ENCODE measurements at places on chromosomes 5 and 9.

DNA sequence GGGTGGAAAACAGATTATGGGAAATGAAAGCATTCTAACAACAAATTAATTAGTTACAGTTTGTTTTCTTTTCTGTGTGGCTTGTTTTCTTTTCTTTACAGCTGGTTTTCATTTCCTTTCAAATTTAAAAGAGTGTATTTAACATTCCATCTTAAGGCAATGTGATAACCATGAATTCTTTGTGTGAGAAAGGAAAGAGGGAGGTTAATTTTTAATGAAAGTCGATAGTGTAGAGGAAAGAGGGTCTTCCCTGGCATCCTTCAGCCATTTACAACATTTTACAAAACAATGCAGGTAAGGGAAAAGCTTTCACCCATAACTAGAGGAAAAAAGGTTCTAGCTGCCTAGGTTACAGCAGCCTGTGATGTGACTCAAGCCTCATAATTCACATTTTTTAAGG is 43.9 kb upstream of the IL33 start:
- DNase-seq = no peak

GRCh38 chr9:77063645-77064285 is 44.3 kb downstream of the FOXB2 start:
- peak; percentile 83 for DNase-seq

DNA sequence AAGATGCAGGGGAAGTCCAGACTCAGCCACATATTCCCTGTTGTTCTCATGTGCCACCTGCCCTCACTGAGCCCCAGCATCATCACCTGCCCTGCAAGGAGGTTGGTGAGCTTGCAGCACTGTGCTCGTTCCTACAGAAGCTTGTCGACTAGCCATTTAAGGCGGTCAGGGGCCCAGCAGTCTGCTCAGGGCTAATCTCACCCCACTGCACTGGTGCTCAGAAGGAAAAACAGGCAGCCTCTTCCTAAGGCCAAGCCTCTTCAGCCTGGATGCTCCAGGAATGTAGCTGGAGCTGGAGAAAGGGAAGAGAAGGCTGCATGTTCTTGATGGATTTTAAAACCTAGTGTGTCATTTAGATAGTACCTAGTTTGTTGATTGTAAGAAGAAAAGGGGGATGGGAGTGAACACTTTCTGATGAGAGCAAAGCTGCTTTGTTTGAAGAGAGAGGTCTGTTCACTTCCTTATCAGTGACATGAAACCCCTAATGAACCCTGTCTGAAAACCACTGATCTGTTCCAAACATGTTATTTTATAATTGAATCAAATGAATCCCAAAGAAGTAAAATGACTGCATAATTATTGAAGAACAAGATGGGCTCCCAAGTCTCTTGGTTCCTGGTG is 10.6 kb upstream of the ASPN start:
- no peak for DNase-seq

GRCh38 chr9:11902610-11903009 is 790.6 kb upstream of the TYRP1 start:
- DNase-seq = no peak

DNA sequence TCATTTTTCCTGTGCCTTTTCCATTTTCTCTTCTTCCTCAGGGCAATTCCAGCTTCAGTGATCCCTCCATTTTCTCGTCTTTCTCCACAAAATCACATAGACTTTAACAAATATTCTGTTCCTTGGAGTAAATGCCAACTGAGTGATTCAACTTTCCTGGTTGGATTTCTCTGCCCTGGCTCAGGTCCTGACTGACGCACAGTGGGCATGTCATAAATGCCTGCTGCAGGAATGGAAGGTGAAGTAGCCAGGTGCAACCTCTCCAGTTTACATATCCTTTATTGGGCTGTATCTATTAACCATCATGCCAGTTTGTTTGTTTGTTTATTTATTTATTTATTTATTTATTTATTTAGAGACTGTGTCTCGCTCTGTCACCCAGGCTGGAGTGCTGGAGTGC is 95.1 kb downstream of the MEF2C start:
- DNase-seq = no peak

Measured in RCC 7860 (cell line).